ENCODE measurements at places on chromosomes 11 and 22.

DNA sequence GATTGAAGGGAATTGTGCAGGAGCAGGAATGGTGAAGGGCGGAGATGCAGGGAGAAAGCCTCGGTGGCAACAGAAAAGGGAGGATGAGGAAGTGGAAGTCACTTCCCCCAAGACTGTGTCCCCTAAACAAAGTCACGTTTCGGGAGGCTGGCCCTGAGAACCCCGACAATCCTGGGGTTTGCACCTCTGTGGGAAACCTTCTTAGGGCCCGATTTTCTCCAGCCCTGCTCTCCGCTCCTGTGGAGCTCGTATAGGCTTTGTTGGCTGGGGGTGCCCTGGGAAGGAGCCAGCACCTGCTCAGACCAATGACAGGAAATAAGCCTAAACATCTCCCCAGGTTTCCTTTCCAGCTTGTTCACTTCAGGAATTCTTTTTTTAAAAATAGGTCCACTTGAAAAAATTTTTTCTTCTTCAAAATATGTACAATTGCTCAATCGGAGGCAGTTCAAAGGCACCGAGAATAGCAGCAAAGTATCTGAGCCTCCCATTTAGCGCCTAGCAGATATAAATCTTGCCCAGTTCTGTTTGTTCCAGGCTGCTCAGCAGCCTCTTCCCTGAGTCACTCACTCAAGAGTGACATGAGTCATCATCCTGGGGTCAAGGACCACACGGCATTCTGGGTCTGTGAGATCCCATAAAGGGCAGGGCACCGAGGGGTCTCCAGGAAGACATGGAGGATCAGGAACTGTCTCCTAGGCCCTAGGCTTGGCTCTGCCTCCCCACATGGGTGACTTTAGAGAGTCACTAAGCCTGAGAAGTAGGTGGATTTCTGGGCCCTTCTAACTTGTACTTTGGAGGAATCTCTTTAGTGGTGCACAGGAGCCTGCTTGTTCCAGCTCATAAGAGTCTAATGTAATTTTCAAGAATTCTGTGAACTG is 34.0 kb downstream of the IRAG1 start:
- DNase-seq, result no peak

- DNase-seq, result no peak
These were observed 105.8 kb downstream of the DSCAML1 start for GRCh38 chr11:117691218-117691514.

- DNase-seq, result no peak
These were observed 42.1 kb upstream of the CRTAM start for GRCh38 chr11:122796128-122796717.

- DNase-seq, result peak; percentile 41
These were observed 21.5 kb downstream of the OTUB1 start for GRCh38 chr11:64007629-64008282.

DNA sequence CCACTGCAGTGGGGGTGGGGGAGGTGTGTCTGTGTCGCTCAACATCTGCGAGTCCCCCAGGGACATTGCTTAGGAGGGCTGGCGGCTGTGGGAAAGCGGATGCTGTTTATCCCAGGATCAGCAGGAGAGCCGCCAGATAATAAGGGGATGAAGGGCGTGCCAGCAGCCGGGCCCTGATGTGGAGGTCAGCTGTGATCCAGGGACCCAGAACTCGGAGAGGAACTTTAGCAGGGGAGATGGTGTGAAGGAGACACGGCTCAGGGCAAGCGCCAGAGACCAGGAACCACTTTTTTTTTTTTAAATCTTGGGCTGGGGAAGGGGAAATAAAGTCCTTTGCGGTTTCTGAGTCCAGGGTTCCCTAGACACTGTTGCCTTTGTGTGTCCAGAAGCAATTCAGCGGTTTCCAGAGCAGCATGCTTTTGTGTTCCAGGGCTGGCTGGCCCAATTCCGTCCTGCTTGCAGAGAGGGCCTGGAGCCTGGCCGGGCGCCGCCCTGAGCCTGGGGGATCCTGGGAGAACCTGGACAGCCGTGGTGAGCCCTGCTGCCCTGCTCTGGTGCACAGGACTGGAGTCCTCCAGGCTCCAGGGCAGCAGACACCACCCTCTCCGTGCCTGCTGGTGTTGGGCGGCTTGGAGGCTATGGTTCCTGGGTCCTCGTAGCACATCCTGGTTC is at the start of gene GRAMD4:
Gene GRAMD4, plus strand, starts transcription at position 557 of the 672 bp plus-strand sequence. CDS start 6,414 bp downstream, outside the sequence.
- DNase-seq, result peak; percentile 78

- DNase-seq, result no peak
These were observed 504.6 kb downstream of the BRD1 start for GRCh38 chr22:49322861-49323622.

DNA sequence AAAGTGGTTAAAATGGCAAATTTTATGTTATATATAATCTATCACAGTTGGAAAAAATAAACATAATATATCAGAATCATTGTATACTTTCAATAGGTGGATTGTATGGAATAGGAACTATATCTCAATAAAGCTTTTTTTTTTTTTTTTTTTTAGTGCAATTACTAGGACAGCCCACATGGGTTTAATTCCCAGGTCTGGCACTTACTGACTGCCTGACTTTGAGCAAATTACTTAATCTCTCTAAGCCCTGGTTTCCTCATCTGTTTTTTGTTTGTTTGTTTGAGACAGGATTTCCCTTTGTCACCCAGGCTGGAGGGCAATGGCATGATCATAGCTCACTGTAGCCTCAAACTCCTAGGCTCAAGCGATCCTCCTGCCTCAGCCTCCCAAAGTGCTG is 26.1 kb upstream of the BAIAP2L2 start:
- DNase-seq, result no peak

DNA sequence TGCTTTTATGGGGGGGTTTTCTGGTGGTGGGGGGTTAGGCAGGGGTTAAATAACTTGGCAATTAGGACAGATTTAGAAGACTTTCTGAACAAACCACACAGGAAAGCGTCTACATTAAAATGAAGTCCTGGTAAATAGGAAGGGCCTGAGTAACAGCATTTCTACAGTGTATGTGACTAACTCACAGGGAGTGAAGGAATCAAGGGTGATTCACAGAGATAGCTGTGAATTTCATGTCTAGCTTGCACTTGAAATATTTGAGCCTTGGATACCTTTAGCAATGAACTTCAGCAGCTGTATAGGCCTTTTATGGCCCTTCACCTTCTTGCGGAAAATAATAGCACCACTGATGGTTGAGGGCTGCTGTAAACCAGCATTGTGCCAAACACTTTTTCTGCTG is 26.1 kb upstream of the LDHA start:
- no peak for DNase-seq

GRCh38 chr11:46961041-46961440 is 24.5 kb downstream of the CSTPP1 start:
- DNase-seq, result no peak

- DNase-seq, result peak; percentile 56
These were observed 123.6 kb downstream of the GALNT18 start for GRCh38 chr11:11498195-11498594.

- DNase-seq, result no peak
These were observed 39.8 kb downstream of the KREMEN1 start for GRCh38 chr22:29112681-29113080.

GRCh38 chr11:17351510-17352176 is at the start of gene NCR3LG1:
Gene NCR3LG1 (plus strand): TSS chr11:17351800. CDS start chr11:17351970, 170 bp downstream.
- peak; percentile 60 for DNase-seq

DNA sequence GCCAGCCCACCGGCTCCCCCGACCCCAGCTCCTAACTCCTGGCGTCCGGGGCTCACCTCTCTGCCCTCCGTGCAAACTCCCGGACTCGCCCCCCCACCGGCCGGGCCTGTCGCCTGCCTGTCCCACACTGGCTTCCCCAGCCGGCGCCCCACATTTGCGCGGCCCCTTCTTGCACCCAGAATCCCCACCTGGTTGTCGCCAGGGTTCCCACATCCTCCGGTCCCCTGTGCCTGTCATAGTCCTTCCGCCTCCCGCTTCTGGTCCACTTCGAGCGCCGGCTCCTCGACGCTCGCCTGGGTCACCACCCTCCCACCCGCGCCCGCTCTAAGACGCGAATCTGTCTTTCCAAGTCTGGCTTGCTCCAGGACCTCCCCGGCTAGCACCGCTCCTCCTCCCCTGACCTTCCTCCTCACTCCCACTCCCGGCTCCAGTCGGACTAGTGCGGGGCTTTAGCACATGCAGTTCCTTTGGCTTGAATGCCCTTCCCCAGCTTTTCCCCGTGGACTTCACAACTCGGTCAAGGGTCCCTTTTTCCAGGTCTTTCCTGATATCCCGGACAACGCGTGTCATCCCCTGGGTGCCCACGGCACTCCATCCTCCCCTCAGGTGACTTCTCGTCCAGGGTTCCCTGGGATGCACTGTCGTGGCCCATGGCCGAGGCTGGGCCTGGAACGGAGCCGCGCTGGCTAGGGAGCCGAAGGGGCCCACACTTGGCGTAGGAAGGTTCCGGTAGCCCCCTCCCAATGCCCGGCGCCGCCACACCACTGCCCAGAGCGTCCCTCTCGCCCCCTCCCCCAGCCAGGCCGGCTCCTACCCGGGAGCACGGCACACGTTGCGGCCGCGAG is 635 bp downstream of the SCARF2 start:
- no peak for DNase-seq

- no peak for DNase-seq
These were observed 19.5 kb downstream of the CLTCL1 start for GRCh38 chr22:19271856-19272535.

- no peak for DNase-seq
These were observed 27.1 kb upstream of the TMPRSS4 start for GRCh38 chr11:118049771-118050170.

DNA sequence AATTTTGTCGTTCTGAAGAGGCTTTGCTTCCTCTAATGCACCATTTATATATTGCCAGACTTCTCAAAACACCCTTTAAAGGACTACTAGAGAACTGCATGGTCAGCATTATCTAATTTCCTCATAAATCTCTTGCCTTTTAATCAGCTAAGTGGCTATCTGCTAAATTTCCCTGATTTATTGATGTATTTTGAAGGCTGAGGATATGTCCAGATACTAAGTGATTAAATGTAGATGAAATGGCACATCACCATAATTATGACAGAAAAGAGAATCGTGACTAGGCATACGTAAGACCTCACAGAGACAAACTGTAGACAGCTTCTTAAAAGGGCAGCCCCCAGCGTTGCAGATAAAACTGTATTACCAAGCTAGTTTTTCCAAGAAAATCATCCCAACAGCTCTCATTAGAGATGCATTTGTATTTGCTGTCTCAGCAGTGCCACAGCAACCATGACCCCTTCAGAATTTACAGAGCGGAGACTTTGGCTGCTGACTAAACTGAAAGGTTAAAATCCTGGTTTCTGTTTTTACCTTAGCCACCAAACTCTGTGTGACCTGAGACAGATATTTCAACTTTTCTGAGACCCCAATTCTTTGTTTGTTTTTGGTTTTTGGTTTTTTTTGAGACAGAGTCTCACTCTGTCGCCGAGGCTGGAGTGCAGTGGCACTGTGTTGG is 67.1 kb upstream of the SLN start:
- no peak for DNase-seq

- no peak for DNase-seq
These were observed 587 bp upstream of the ALDH3B1 start for GRCh38 chr11:68009391-68010089.

GRCh38 chr11:67055812-67056211 is 835 bp upstream of the RHOD start:
- peak; percentile 58 for DNase-seq

DNA sequence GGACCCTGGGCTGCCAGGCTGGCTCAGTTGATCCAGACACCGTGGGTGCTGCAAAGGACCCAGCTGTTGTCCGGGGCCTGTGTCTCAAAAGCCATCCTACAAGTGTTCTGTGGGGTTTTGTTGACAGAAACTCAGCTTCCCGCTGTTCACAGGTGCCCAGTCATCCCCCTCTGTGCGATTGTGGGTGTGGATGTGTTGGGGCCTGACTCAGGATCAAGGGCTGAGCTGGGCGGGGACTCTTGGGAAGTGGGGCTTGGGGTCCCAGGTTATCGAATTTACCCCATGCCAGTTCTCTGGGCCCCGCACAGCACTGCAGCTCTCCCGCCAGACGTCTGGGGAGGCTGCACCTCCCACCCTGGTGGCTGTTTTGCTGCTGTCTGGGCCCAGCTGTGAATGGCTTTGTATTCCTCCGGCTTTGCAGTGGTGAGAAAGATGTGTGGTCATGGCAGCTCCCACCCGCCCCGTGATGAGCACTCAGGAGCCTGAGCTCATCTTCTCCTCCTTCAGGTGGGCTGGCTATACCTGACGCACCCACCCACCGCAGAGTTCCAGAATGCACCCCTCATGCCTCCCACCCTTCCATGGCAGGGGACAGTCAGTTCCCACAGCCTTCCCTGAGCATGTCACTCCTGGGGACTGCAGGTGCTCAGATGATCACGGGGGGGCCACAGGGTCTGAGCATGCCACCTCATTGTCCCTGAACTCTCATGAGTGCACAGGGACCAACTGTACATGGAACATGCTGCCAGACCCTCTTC is 3.6 kb upstream of the AP2A2 start:
- no peak for DNase-seq

GRCh38 chr22:27677905-27678458 is 123.6 kb downstream of the MN1 start:
- DNase-seq, result no peak

Data from putamen (tissue), 1 donor.